ENCODE measurements at places on chromosomes 16 and 17. TPM values are rescaled to one million over a fixed set of nuclear protein-coding genes. Genes with fewer than 3 reads are reported as not detected.

- H3K36me3 ChIP-seq: peaks cover 34% of the 10 kb centered on the region
- DNase-seq: no peak
- peaks cover 8% of the 10 kb centered on the region for H3K4me1 ChIP-seq
- no peaks in the 10 kb centered on the region for H3K27me3 ChIP-seq
Measured at GRCh38 chr16:82006036-82006435, 5.2 kb downstream of the SDR42E1 start.

The SOX15 gene
- total RNA-seq: 0.64 TPM

DNA sequence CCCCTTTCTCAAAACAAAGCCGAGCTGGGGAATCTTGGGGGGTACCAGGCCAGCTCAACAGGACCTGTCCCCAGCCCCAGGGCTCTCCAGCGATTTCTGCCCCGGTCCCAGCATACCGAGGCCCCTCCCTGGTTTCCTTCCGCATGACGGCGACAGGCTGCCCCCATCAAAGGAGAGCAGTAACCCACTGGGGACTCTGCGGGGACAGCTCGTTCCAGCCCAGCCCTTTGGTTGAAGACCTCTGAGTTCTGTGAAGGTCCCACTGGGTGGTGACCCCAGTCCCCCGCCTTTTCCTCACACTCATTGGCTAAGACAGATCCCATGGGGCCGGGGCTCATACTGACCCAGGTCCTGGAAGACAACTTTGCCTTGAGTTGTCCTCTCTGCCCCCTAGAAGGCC lies 4.1 kb downstream of the SMTNL2 start:
- no peak overlapping the region for H3K4me3 ChIP-seq
- H3K36me3 ChIP-seq: no peaks in the 10 kb centered on the region
- H3K27me3 ChIP-seq: peaks cover 28% of the 10 kb centered on the region
- H3K4me1 ChIP-seq: peaks cover 5% of the 10 kb centered on the region
- DNase-seq: no peak

- DNase-seq: no peak
- no peaks in the 10 kb centered on the region for H3K4me1 ChIP-seq
- peaks cover 4% of the 10 kb centered on the region for H3K27me3 ChIP-seq
- no peak overlapping the region for H3K27ac ChIP-seq
- no peaks in the 10 kb centered on the region for H3K36me3 ChIP-seq
Measured at GRCh38 chr17:6147042-6147441, 76.9 kb downstream of the WSCD1 start.

GRCh38 chr17:55513885-55514590 lies 2.8 kb upstream of the SMIM36 start:
- H3K4me3 ChIP-seq: no peak overlapping the region
- no peaks in the 10 kb centered on the region for H3K36me3 ChIP-seq
- H3K27ac ChIP-seq: no peak overlapping the region
- H3K27me3 ChIP-seq: peaks cover 6% of the 10 kb centered on the region
- DNase-seq: peak; percentile 54
- H3K4me1 ChIP-seq: peaks cover 4% of the 10 kb centered on the region

- no peak overlapping the region for H3K27ac ChIP-seq
- H3K4me3 ChIP-seq: no peak overlapping the region
Measured at GRCh38 chr17:69331756-69332155, 4.8 kb upstream of the ABCA5 start.

The KCNH6 gene
- not detected for total RNA-seq

The SRR gene
- 8.6 TPM for total RNA-seq

GRCh38 chr17:51765282-51766135 lies 393.0 kb downstream of the CA10 start:
- no peak for DNase-seq
- no peaks in the 10 kb centered on the region for H3K4me1 ChIP-seq
- no peak overlapping the region for H3K4me3 ChIP-seq
- no peak overlapping the region for H3K27ac ChIP-seq
- H3K27me3 ChIP-seq: peaks cover 5% of the 10 kb centered on the region

The ARHGAP44 gene
- total RNA-seq: 6.9 TPM

DNA sequence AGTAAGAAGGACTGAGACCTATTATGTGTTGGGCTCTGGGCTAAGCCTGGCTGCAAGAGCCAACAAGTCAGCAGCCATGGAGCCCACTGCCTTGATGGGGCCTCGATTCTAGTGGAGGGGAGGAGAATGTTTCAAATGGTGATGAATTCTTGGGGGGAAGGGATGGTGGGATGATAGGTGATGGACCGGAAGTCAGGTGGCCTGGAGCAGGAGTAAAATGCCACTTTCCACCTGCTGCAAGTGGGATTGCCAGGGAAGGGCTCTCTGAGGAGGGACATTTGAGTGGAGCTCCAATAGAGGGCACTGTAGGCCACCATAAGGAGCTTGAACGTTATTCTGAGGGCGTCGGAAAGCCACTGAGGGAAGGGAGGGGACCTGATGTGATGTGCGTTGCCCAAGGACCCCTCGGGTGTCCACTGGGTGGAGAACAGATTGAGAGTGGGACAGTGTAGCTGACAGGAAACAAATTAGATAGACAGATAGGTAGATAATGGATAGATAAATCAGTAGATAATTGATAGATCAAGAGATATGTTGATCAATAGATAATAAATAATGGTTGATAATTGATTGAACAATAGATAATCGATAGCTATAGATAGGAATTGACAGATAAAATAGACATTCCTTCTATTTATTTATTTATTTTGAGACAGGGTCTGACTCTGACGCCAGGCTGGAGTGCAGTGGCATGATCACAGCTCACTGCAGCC lies 18.2 kb upstream of the NXPH3 start:
- H3K4me1 ChIP-seq: no peaks in the 10 kb centered on the region
- H3K27ac ChIP-seq: no peak overlapping the region
- peaks cover 8% of the 10 kb centered on the region for H3K27me3 ChIP-seq
- no peak for DNase-seq
- no peaks in the 10 kb centered on the region for H3K36me3 ChIP-seq

The CDR2L gene
- total RNA-seq: not detected

DNA sequence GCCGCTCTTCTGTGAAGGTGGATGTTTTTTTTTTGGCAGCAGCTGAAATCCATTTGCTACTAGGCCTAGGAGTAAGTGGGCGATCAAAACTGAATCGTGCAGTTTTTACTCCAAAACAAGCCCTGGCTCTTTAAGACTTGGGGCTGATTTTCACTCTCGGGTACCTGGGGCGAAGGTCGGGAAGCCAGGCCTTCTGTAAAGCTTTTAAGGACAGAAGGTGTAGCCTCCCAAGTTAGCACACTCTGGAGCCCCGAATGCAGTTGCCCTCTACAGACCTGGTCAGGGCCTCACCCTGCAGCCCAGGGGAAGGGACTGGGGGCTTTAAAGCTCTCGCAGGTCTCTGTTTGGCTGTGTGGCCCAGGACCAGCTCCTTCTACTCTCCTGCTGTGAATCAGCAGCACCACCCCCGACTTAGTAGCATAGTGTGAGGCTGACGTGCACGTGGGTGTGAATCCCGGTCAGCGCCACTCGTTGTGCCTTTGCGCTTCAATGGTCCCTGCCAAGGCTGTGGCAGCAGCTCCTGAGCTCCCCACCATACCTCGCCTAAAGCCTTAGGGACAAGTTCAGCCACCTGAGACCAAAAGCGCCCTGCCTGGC lies 49.9 kb downstream of the TMEM235 start:
- H3K27me3 ChIP-seq: peaks cover 7% of the 10 kb centered on the region
- no peaks in the 10 kb centered on the region for H3K36me3 ChIP-seq
- H3K4me3 ChIP-seq: no peak overlapping the region
- DNase-seq: no peak
- no peak overlapping the region for H3K27ac ChIP-seq

- no peaks in the 10 kb centered on the region for H3K27me3 ChIP-seq
- H3K4me1 ChIP-seq: peaks cover 41% of the 10 kb centered on the region
- H3K36me3 ChIP-seq: peaks cover 61% of the 10 kb centered on the region
- H3K27ac ChIP-seq: peak overlapping the region; percentile 37
- no peak for DNase-seq
Measured at GRCh38 chr17:4980644-4981216, 6.7 kb downstream of the CAMTA2 start.

DNA sequence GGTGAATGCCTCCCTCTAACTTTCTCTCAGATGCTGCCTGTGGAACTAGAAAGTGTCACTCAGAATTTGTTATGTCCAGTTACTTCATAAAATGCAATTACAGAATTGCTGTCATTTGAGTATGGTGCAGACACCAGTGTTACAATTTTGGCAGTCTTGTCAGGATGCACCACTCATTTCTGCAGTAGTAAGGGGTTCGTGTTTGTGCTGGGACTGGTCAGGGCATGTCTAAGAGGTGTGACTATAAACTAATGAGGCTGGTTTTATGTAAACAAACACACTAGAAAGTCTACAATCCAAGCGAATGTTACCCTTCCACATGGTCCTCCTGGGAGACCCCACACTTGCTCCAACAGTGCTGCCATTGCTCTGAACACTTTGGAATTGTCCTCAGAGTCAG lies 206.2 kb downstream of the ANKFN1 start:
- peaks cover 2% of the 10 kb centered on the region for H3K27me3 ChIP-seq
- no peak overlapping the region for H3K4me3 ChIP-seq
- no peaks in the 10 kb centered on the region for H3K4me1 ChIP-seq
- no peak overlapping the region for H3K27ac ChIP-seq

DNA sequence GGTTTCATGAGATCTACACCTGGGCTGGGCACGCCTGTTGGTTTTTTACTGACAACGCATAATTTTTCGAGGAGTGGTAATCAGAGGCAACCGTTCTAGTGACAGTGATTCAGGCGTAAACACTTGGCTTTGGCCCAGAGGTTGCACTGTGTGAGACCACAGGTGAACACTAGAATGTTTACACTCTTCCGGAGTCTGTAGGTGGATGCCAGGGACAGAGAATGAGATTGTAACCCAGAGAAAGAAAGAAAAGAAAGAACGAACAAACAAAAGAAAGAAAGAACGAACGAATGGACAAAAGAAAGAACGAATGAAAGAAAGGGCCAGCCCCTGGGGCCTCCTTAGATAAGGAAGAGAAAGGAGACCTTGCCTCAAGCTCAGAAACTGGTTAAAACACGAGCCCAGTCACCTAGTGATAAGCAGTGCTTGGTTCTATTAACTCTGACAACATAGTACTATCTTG lies 113.2 kb downstream of the PRKCB start:
- peak overlapping the region; percentile 3 for H3K4me3 ChIP-seq
- H3K4me1 ChIP-seq: peaks cover 96% of the 10 kb centered on the region
- no peak for DNase-seq
- H3K27ac ChIP-seq: peak overlapping the region; percentile 91

GRCh38 chr16:4261557-4262172 lies 11.2 kb downstream of the TFAP4 start:
- no peak overlapping the region for H3K4me3 ChIP-seq
- H3K4me1 ChIP-seq: no peaks in the 10 kb centered on the region
- peaks cover 41% of the 10 kb centered on the region for H3K36me3 ChIP-seq
- no peak for DNase-seq
- no peaks in the 10 kb centered on the region for H3K27me3 ChIP-seq

DNA sequence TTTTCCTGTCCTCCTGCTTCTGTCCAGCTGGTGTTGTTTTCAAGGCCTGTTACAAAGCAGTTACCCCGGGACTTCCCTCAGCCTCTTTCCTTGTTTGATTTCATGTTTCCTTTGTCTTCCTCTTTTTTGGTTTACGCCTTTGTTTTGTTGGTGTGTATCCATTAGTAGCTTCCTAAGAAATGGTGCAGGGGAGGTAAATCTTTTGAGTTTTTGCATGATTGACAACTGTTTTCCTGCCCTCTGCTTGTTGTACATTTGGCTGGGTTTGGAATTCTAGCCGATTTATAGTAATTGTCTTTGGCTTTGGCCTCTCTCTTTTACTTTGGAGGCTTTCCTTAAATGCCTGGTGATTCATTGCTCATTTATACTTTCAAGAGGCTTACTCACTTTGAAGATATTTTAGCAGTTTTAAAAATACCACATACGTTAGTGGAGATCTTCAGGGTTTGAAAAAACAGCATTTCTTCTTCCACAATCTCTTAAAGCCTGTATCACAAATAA lies 32.8 kb downstream of the DNAH2 start:
- H3K27me3 ChIP-seq: peaks cover 22% of the 10 kb centered on the region
- DNase-seq: no peak
- H3K27ac ChIP-seq: no peak overlapping the region

The MRPS7 gene
- total RNA-seq: 71.3 TPM

DNA sequence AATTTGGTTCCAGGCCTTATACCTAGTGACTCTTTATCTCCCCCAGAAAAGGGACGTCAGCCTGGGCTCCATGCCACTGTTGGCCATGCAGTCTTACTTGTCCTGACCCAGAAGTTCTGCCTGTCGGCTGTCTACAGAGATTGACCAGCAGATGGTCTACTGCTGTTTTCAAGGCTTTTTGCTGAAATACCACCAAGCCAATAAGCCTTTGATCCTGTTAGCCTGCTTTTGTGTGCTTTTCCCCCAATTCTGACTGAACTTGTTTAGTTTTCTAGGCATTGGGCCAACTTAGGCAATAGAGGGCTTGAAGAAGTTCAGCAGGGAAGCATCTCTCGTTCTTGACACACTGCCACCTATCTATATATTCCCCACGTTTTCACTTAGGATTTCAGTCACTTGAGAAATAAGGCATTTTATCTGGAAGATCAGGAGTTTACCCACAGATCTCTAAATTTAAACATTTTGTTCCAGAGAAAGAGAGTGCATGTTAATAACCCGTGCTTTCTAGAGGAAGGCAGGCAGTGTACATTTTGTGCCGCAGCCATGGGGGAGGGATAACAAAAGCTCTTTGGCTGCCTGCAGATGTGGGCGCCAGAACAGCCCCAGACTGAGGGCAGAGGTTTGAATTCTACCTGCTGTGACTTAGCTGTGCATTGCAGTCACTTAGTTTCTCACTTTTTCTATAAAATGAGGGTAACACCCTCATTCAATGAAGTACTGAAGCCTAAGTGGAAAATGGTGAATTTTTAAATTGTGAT lies 12.3 kb upstream of the CARMIL2 start:
- H3K4me3 ChIP-seq: no peak overlapping the region
- DNase-seq: no peak
- H3K36me3 ChIP-seq: peaks cover 69% of the 10 kb centered on the region
- H3K27me3 ChIP-seq: no peaks in the 10 kb centered on the region

All from activated B cell treated with CpG ODN at 0.5 μM for 24 hours (primary cell).